ENCODE measurements at places on chromosomes 2 and 18.

DNA sequence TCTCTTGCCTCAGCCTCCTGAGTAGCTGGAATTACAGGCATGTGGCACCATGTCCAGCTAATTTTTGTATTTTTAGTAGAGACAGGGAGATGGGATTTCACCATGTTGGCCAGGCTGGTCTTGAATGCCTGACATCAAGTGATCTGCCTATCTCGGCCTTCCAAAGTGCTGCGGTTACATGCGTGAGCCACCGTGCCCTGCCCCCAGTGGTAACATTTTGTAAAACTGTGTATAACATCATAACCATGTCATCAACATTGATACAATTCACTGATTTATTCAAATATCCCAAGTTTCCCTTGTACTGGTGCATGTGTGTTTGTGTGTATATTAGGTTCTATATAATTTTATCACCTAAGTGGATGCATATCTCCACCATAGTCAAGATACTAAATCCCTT lies 70.0 kb downstream of the PDCL3 start:
- DNase-seq = no peak

DNA sequence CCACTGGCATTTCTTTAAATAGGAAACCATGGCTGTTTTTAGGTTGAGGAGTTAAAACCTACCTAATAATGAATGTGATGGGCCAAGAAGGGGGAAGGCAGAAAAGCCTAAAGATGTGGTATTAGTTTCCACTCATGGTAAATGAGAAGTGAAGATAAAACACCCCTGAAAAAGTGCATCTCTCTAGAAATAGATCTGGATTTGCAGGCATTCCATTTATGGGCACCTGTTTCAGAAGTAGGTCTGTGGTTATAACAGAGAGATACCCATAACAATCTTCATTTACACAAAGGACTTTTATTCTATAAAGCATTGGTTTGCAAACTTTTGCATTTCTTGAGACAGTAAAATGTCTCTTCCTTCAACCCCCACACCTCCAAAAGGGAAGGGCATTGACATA lies 62.1 kb downstream of the PRKCE start:
- DNase-seq = no peak

DNA sequence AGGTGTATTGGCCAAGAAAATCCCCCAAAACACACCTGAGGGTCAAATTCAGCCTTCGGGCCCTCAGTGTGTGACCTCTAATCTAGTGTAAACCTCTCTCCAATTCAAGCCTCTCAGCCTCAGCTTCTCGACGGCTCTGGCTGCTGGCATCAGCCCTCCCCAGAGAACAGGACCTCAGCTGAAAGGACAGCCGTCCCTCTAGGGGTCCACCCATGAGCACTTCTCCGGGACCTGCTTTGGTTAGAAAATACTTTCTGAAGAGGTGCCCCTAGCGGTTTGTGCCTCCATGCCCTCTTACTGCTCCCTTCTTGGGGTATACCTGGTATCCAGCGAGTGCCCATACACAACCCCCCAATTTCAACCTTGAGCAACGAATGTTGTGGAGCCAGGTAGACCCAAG lies 48.8 kb downstream of the INHBB start:
- no peak for DNase-seq

- DNase-seq = no peak
Observed at GRCh38 chr2:188970211-188970610, 4.0 kb upstream of the COL3A1 start.

DNA sequence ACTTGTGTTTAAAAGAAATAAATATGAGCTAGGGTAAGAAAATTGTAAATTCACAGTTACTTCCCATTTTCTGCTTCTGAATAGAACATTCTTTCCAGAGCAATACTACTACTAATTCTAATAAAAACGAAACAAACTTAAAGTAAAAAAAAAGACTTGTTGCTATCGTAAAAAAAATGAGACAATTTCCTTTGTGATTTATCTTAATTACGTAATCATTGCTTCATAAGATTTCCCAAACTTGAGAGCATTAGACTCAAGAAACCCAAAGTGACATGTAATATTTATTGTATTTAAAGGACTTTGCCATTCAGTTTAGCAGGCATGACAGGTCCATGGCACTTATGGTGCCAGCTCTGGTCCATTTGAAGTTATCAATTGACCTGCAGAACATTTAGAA lies 153.8 kb downstream of the AQP4 start:
- DNase-seq = no peak

DNA sequence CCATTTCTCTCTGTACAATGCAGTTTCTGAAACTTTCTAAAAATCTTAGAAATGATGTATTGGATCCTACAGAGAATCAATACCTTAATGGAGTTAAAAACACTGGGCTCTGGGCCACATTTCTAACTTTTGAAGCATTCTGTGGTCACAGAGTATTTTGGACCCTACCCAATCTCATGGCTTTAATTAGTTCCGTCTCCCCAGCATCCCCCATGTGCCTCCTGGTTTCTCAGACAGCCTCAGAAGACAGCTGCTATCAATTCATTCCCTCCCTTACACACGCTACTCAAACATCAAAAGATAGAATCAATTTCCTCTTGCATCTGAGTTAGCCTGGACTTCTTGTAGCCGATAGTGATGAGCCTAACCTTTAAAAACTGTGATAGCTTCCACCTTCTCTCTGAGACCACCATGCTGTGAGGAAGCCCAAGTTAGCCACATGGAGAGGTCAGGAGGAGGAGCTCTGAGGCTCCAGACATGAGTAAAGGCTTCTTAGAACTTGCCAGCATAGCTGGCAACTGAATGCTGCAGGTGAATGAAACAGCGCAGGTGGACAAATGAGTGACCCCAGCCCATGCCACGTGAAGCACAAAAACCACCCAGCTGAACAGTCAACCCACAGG lies 10.4 kb downstream of the ADCY3 start:
- DNase-seq = no peak

DNA sequence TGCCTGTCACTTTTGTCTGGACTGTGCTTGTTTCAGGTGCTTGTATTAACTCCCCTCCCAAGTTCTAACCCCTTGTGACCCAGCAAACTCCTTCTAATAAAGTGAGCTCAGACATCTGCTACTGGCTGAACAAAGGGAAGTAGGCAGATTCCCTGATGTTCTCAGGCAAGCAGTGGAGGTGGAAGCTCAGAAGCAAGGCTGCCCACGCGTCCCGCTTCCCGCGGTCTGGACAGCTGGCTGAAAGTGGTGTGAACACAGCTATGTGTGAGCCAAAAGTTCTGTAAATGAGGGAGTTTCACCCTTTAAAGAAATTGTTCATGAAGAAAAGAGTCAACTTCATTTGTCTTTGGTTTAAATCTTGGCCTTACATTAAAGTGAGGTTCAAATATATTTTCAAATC lies 40.0 kb downstream of the NAPG start:
- DNase-seq = no peak

GRCh38 chr2:112474844-112475486 lies 7.0 kb upstream of the TTL start:
- DNase-seq = no peak

DNA sequence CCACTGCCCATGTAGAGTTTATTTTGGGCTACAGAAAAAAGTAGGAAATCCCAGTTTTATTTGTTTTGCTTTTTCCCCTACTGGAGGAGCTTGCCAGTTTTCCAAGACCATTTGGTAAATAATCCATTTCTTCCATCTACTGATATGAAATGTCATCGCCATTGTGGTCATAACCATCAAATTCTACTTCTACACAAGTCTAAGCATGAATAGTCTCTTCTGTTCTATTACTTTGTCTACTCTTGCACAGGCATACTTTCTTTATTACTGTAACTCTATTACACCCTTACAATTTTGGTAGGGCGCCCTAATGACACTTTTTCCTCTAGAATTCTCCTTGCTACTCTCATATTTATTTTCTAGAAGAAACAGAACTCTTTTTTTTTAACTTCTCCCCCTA lies 120.7 kb downstream of the ATAD2B start:
- DNase-seq = no peak

- no peak for DNase-seq
Observed at GRCh38 chr2:100921685-100922161, 80.4 kb upstream of the RPL31 start.

- no peak for DNase-seq
Observed at GRCh38 chr18:76936877-76937276, 114.5 kb downstream of the ZNF236 start.

DNA sequence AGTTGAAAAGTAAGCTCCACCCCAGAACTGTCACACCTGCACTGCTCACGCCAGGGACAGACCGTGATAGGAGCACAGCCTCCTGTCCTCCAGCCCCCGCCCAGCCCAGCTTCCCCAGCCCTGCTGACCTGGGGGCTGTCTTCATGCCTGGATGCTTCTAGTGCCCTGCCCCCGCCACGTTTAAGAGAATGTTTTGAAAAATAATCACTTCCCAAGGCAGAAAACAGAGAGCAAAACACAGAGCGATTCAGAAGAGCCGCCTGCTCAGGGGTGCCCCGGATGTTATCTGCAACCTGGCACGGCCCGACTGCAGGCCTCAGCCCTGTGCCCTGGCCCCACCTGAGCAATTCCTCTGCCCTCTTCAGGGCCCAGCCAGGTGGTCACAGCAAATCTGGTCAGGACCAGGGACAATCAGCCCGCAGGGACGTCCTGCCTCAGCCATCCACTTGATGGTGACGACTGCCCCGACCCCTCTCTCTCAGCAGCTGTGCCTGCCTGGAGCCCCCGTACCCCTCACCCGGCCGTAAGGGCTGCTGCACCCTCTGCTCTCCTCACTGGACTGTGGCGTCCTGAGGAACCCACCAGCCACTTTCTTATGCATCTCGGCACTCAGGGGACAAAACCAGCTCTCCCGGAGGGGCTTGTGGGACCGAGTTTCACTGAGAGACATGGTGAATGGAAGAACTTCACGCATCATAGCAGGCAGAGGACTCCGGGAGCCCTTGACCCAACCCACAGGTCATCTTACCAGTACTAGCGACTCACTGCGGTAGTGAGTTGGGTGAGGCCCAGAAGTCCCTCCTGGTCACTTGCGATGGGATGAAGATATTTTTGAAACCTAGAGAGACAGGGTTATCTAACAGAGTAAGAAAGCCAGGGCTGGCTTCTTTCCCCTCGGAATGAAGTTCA lies 30.2 kb downstream of the ADI1 start:
- DNase-seq = no peak

- no peak for DNase-seq
Observed at GRCh38 chr2:167183931-167184330, 295.7 kb downstream of the XIRP2 start.

DNA sequence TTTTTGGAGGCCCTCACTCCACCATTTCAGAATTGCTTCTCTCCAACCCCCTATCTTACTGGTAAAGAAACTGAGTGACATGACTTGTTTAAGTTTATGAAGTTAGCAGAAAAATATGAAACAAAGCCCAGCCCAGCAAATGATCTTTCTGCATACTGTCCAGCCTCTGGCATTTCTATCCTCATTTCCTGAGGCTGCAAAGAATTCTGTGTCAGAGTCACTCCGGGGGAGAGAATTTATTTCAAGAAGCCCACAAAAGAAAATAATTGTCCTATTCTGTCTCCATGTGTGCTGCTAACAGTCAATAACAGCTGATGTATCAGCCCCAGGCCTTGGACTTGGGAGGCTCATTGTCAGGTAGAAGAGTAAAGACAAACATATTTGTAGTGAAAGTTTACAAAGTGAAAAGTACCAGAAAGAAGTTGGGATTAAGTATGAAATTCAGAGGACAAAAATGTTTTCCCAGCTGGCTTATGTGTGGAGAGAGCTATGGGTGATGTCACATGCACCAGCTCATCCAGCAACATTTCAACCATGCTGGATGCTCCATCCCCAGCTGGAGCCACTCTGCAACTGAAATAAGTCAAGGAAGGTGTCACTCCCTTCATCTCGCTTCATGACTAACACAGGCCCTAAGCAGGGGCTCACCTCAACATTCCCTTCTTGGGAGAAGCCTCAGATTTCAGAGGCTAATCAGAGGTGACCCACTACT lies 42.3 kb downstream of the TRABD2A start:
- no peak for DNase-seq

Data from stimulated activated CD8-positive, alpha-beta memory T cell treated with anti-CD3 and anti-CD28 coated beads, Interleukin-4, amount 100 ng/mL, for 1 hour (primary cell).